ENCODE measurements at places on chromosomes 12 and 14. TPM values are rescaled to one million over a fixed set of nuclear protein-coding genes. Genes with fewer than 3 reads are reported as not detected.

DNA sequence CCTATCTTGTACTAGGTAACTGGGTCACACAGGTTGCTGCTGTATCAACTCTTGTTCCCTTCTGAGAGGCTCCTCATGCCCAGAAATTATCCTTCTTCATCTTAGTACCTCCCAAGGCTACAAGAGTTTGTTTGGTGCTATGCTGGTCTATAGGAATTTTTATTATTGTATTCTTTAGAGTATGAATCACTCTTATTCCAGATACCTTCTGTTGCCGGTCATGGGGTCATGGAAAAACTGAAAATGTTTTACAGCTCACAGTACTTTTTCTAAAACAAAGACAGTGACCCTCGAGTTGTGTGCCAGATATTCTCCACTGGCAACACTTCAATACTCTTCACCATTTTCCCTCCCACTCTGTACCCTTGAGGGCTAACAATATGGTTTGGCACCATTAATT lies 1598.0 kb upstream of the TMEM132C start:
- DNase-seq: no peak

GRCh38 chr12:57692500-57692899 lies 1.4 kb upstream of the OS9 start:
- no peak for DNase-seq

DNA sequence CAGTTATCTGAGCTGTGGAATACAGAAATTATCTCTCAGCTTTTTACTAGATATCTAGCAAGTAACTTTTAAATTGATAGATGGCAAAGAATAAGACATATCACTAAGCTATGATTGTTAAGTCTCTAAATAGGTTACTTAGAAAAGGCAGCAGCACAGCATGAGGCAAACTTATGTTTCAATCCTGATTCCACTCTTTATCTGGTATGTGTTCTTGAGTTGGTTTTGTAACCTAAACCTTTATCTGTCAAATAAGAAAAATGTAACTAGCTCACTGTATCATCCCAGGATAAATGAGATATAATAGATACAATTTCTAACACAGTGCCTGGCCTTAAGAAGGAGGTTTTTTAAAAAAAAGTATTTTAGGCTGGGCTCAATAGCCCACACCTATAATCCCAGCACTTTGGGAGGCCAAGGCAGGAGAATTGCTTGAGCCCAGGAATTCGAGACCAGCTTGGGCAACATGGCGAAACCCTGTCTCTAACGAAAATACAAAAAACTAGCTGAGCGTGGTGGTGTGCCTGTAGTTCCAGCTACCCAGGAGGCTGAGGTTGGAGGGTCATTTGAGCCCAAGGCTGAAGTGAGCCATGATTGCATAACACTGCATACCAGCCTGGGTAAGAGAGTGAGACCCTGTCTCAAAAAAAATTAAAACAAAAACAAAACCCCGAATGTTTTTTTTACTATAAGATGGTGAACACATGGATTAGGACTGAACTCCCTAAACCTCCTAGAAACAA lies 56.8 kb downstream of the HEATR5A start:
- DNase-seq: no peak

GRCh38 chr12:29744365-29744764 lies 39.4 kb downstream of the TMTC1 start:
- DNase-seq: no peak

DNA sequence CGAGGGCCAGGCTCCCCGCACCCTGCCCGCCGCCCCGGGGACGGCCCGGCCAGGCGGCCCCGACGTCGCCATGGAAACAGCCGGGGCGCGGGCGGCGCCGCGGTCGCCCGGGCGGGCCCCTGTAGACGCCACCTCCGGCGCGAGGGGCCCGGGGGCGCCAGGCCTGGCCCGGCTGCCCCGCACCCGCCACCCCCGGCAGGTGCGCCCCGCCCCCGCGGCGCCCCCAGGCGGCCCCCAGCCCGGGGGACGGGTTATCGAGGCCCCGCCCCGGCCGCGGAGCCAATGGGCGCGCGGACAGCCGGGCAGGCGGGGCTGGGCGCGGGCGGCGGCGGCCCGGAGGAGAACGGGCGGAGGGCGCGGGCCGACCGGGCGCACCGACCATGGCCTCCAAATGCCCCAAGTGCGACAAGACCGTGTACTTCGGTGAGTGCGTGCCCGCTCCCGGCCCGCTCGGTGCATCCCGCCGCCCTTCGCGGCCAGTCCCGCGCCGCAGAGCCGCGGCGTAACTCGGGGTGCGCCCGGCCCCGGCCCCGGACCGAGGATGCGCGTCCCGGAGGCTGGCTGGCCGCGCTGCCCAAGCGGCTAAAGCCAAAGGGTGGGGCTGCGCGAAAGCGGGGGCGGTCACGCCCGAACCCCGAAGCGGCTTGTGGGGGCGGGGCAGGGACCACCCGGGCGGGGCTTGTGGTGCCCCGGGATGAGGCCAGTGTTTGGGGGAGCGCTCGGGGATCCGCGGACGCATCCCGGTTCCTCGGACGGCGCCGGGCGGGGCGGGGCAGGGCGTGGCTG lies at the start of gene CRIP2:
TSS of gene CRIP2 (plus strand) at position 339 of the 786 bp plus-strand sequence. CDS start at position 381, 42 bp downstream.
- DNase-seq: no peak

- peak; percentile 40 for DNase-seq
Observed at GRCh38 chr12:1848146-1848545, 27.8 kb downstream of the LRTM2 start.

Gene TTC5
- total RNA-seq: 26.3 TPM

Gene TWF1
- total RNA-seq: 101 TPM

DNA sequence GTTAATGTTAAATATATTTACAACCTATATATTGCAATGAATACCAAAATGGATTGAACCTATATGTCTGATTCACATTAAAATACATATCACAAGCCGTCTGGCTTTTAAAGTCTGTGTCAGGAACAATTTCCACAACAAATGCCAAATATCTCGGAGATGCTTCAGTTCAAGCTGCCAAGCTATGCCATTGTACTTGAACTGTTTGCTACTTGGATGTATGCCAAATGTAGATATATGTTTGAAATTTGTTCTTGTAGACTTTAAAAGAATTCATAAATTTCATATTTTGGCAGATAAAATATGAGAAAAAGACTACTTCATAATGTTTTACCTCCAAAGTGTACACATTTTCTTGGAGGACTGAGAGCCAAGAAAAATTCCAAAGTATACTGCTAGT lies 37.0 kb downstream of the WASHC3 start:
- no peak for DNase-seq

- no peak for DNase-seq
Observed at GRCh38 chr12:10753059-10753458, 29.9 kb upstream of the YBX3 start.

DNA sequence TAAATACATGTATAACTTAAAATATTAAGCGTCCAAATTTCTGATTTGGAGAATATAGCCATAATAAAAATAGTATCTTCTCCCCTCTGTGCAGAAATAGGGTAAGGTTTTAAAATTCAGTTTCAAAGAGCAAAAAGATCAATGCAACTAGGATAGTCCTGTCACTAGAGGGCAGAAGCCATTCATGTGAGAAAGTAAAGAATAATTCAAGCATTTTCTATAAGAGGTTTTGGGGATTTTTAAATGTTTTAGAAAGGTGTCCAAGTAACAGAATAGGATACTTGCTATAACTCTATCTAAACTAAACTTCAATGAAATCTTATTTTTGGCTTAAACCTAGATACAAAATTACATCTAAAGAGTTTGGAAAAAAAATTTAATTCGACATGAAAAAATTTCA lies 50.3 kb downstream of the ADAMTS20 start:
- DNase-seq: no peak

DNA sequence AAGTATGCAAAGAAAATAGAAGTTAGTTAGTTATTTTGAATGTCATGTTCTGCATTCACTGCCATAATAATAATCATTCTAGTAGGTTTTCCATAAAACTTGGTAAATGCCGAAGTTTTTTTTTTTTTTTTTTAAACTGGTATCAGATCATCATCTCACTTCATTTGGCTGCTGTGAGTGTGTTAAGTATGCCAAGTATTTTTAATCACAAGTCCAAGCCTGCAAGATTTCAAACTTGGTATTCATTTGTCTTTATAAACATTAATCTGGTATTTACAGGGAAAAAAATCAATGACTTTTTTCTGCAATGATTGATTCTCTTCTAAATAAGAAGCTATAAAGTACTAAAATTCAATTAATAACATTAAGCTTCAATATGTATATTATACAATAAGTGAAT lies 248.9 kb downstream of the CCDC59 start:
- no peak for DNase-seq

DNA sequence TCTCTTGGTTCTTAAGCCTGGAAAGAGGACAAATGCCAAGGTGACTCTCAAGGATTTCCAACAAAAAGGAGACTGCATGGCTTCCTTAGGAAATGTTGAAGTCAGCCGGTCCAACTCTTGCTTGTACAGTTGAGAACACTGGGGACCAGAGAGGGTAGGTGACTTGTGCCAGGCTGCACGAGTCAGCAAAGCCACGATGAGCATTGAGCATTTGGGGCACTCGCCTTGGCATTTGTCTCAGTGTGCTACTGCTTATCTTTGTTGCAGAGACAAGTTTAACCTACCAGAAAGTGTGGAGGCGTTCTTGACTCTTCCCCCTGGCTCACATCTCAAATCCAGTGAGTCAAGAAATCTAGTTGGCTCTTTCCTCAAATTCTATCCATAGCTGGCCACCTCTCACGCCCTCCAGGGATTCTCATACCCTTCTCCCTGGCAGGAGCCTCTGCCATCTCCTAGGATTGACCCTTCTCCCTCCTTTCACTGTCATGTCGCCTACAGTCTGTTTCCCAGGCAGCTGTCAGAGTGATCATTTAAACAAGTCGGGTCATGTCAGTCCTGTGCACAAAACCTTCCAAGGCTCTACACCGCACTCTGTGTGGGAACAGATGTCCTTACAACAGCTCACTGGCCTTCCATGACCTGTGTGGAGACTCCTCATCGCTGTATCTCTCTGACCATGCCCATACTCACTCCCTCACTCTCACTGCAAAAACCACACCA lies 17.2 kb upstream of the KRT83 start:
- no peak for DNase-seq

DNA sequence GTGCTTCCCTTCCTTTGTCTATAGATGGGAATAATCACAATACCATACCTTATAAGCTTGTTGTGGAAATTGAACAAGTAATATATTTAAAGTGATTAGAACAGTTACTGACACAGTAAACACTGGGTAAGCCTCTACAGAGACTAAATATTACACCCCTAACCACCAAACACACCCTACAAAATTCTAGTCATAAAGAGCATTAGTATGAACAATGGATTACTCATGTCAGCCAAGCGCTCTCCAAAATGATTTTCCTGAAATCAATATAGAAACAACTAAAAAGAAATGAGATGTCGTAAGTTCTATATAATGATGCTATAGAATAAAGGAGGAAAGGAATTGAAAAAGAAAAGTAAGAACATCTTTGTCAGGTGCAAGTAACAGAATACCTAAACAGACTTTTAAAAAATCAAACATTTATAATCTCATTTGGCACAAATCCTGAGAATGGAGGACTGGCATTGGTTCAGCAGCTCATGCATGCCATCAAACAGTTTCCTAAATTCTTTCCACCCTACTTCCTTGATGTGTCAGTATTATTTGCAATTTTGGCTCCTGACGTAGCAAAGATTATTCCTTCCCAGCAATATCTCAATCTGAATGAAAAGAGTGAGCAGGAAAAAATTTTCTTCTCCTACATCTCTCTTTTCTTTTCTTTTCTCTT lies 118.0 kb downstream of the SINHCAF start:
- no peak for DNase-seq

DNA sequence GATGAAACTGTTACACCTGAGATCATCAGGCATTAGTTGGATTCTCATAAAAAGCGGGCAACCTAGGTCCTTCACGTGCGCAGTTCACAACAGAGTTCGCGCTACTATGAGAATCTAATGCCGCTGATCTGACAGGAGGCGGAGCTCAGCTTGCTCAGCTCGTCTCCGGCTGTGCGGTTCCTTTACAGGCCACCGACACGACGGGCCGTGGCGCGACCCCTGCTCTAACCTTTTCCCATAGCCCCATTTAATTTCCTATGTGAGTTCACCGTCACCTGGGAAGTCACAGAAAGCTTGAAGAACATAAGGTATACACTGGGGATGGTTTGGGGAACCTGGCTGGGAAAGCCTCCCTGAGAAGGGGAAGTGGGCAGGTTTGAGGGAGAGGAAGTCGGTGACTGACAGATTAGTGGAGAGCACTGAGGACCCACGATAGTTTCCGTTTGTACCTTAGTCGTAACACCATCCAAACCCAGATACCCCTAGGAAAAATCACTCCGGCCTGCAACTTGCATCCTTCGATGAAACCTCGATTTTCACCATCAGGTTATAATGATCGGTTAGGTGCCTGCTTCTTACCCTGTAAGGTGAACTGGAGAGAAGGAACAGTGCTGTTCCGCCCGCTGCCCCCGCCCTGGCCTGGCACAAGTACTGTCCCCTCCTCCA lies 2.8 kb upstream of the AAAS start:
- no peak for DNase-seq

Gene ENDOU
- 3.7 TPM for total RNA-seq

Gene DNAI7
- total RNA-seq: 1.8 TPM

DNA sequence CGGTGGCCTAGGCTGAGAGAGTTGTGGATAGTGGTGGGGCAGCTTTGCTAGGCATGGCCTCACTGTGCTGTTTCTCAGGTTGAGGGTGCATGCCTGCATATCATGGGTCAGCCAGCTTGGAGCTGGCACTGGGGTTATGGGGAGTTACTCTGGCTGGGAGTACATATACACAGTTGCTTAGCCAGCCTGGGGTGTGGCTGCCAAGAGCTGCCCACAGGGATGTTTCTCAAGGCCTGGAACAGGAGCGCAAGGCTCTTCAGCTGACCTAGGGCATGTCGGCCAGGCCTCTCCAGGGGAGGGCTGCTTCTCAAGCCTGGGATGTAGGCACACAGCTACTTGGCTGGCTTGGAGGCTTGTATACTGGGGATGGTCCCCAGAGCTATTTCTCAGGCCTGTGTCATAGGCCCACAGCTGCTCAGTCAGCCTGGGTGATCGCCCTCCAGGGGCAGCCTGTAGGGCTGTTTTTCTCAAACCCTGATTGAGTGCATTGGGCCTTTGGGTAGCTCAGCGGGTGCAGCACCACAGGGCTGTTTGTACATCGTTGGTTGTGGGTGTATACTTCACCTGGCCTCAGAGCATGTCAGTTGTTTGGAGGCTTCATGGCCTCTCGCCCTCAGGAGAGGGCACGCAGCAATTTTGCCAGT lies 114.9 kb downstream of the METTL25 start:
- no peak for DNase-seq

Gene NGB
- not detected for total RNA-seq

Gene BCL2L14
- 3.3 TPM for total RNA-seq

DNA sequence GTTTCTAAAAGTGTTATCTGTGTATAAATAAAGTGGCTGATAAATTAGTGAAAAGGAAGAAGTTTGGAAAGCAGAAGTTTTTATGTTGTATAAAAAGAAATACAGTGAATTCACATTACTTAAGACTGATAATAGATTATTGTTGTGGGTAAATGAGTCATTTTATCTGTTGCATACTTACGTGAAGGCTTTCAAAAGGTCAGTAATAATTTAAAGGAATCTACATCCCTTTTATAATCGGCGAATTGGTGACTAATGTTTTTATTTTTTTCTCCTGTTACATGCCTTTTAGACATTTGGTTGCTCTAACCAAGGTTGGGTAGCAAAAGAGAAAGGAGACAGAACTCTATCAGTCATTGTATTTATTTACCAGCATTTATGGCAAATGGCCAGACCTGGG lies 155.9 kb downstream of the SLC41A2 start:
- no peak for DNase-seq
